Choroid plexus epithelial cell (primary cell): ENCODE measurements at places on chromosomes 2 and 18.
A peak's percentile ranks its signal among the peaks of the same experiment; 100 is the strongest.

DNA sequence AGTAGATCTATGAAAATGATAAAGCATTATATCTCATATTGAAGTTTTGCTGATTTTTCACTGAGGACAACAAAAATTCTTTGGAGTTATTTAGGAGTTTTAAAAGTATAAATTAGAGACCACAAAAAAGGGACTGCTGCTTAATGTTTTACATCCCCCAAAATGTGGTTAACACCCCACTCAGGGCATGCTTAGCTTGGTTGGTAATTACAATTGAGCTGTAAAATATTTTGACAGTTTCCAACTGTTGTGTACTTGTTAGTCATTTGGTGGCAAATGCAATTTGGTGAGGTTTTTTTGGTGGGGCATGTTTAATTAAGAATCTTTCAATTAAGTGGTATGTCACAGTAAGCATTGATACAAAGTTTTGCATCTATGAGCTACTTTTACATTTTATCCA, 137.3 kb upstream of the OTX1 start:
- no peak for DNase-seq

DNA sequence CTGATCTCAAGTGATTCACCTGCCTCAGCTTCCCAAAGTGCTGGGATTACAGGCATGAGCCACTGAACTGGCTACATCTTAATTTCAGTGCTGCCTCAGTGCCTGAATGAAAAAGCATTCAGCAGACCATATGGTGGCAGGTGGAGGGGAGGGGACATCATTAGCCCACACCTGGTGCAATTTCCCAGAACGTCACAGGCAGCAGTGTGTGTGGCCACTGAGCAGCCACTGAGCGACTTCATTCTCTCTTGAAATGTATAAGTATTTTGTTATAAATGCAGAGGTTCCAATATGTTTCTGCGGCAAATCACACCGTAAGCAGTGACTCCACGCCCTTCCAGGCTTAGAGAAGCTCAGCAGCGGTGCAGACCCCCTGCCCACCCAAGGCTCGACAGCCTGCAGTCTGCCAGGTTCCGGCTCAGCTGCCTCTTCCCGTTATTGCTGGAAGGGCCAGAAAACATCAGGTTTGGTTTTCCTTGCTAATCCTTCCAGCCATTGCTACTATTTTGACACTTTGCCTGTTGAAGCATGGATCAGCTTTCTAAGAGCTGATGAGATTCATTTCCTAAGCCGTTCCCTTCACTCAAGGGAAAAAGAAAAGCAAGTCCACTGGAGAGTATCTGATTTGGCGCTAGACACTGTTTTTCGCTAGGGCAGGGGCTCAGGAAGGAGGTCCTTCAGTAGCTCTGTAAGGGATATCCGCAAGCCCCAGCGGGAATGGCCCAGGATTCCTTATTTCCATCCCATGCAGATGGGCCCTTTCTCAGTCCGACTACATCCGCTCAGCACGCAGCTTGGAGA, 250.7 kb downstream of the VAPA start:
- DNase-seq: no peak

DNA sequence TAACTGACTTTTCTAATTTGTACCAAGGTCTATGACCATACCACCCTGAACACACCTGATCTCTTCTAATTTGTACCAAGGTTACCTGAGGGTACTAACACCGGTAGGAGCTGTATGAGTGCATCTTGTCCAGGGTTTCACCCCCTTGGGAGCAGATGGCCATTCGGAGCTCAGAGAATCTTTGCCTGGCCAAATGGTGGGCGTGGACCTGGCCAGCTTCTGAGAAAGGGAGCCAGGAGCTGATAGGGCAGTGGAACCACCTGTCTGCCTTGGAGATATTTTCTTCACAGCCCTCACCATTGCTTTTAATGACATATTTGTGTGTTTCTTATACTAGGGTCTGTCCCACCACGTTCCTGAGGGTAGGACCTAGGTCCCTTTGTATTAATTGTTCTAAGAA, 188.9 kb downstream of the LDLRAD4 start:
- DNase-seq: no peak

DNA sequence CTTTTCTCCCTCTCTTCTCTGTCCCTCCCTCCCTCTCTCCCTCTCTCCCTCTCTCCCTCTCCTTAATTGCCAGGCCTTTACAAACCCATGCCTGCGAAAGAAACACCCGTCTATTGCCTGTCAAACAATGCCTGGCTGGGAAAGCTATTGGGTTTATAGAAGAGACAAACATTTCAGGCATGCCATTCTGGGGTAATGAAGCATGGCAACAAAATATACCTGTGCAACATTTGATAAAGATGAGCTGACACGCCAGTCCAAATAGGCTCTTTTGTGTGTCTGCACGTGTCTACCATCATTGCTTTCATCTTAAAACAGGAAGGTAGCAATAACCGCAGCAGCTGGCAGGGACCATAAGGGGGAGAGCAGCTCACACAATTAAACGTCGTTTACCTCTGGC, 282.1 kb downstream of the ZNF516 start:
- no peak for DNase-seq

- no peak for DNase-seq
These were observed 168.6 kb downstream of the BCL2 start for GRCh38 chr18:63150942-63151421.

DNA sequence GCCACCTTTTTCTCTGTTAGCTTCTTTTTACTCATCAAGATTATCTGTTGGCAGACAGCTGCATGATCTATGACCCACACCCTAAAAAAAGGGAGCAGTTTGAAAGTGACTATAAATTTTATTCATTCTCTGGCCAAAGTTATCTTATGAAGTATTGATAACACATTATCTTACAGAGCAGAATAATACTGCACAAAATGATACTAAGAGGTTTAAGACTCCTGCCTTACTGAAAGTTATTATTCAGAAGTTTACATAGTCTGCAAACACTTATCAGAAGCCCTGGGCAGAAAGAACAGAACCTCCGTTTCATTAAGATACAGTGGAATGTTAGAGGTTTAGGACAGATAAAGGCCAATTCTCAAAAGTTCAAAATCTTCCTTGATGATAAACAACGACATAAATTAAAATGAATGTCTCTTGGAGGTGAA, 78.2 kb downstream of the ZEB2 start:
- no peak for DNase-seq

- DNase-seq: peak; percentile 87
These were observed 20.2 kb downstream of the GATA6 start for GRCh38 chr18:22189449-22190166.

- DNase-seq: no peak
These were observed 19.5 kb downstream of the SLC20A1 start for GRCh38 chr2:112665113-112665780.

DNA sequence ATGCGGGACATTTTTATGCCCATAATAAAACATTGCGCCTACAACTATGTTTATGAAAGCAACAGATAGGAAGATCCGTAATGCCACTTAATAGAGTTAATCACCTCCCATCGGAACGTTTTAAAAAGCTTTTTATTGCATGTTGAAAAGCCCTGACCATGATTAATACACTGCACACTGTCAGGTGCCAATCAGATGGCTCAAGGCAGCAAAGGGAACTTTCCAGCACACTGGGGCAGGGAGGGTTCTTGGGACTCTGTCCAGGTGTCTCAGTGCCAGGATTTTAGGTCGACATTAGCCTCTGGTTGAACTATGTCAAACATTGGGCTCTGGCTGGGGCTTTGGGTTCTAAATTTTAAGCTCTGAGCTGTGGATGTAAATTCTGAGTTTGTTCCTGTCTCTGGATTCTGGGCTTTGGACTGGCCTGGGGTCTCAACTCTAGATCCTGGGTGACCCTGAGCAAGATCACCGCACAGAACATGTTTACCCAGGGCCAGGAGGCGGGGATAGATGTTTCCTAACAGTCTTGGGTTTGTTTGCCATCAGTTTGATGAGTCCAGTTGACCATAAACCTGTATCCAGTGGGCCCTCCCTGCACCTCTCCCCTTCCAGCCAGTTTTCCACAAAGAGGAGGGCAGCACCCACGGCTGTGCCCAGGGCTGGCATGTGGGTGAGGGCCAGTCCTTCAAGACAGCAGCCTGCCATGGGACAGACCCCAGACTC, 262.7 kb downstream of the ATAD2B start:
- DNase-seq: no peak

GRCh38 chr2:51231071-51231470, 199.1 kb upstream of the NRXN1 start:
- DNase-seq: no peak

DNA sequence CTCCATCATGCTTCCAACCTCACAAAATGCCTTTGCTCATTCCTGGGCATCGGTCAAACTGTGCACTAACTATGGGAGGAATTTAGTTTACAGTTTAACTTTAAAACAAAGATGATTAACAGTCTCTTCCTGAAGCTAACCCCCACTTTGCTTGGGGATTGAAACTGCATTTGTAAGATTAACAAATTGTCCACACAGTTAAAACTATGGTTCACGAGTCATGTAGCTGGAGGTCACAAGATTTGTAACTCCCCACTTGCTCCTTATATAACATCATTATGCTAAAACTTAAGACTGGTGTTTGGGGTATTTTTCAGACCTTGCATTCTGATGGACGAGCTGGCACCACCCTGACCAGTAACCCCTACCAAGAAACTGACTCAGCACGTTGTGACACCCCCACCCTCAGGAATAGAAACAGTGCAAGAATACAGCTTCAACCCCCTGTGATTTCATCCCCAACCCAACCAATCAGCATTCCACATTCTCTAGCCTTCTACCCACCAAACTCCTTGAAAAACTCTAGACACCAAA, 252.3 kb downstream of the MBD5 start:
- DNase-seq: peak; percentile 47

- DNase-seq: no peak
These were observed 9.1 kb downstream of the CFAP65 start for GRCh38 chr2:219032051-219032745.

DNA sequence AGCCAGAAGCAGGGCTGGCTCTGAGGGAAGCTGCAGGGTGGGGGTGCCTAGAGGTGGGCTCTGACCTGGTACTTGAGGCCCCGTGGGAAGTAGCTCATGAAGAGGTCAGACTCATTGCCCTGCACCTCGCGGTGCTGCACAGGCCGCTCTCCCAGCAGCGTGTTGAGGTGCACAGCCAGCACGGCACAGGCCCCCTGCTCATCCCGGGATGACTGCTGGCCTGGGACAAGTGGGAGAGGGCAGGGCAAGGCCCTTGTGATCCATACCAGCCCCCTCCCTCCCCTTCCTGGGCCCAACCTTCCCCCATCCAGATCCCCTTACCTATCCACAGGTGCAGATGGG, 8.7 kb downstream of the CAPG start:
- DNase-seq: no peak

DNA sequence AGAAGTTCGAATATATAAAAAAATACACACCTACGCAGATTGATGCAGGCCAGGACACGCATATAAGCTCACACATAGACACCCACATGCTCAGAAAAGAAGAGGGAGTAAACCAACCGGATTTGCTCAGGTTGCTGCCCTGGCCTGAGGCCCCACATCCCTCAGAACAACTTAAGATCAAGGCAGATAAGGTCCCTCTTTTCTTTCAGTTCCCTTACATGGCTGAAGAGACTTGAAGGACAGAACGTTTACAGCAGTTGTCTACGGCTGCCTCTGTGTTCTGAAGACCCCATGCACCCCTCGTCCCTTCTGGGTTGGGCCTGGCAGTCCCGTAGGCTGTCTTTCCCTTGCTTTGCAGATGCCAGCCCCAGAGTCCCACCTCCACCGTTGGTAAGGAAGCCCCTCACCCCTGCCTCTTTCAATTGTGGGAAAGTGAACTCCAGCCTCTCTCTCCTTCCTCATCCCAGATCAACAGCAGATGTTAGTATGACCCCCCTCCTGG, 4.3 kb upstream of the NAGK start:
- no peak for DNase-seq

- DNase-seq: peak; percentile 82
These were observed 214.9 kb upstream of the TNP1 start for GRCh38 chr2:217074576-217075255.

DNA sequence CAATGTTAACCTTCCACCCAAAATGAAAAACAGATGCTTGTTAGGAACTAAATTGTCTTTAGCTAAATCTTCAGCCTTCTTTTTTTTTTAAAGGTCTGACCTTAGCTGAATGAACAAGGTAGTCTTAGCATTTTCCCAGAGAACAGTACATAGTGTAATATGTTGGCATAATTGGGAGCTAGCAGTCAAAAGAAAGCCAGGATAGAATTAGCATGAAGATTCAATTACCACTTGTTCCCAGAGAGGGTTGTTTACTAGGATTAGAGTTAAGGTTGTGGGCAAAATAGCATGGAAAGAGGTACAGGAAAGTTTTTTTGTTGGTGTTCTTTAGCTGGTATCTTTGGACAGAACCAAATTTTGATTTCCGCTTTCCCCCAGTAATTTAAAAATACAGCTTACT, 6.9 kb downstream of the CDH20 start:
- no peak for DNase-seq

- peak; percentile 86 for DNase-seq
These were observed 1.3 kb upstream of the TBC1D8 start for GRCh38 chr2:101152272-101153076.

- DNase-seq: no peak
These were observed 1059.7 kb downstream of the TSN start for GRCh38 chr2:122815120-122815519.

GRCh38 chr2:132664096-132664495, 5.9 kb downstream of the LYPD1 start:
- DNase-seq: no peak

DNA sequence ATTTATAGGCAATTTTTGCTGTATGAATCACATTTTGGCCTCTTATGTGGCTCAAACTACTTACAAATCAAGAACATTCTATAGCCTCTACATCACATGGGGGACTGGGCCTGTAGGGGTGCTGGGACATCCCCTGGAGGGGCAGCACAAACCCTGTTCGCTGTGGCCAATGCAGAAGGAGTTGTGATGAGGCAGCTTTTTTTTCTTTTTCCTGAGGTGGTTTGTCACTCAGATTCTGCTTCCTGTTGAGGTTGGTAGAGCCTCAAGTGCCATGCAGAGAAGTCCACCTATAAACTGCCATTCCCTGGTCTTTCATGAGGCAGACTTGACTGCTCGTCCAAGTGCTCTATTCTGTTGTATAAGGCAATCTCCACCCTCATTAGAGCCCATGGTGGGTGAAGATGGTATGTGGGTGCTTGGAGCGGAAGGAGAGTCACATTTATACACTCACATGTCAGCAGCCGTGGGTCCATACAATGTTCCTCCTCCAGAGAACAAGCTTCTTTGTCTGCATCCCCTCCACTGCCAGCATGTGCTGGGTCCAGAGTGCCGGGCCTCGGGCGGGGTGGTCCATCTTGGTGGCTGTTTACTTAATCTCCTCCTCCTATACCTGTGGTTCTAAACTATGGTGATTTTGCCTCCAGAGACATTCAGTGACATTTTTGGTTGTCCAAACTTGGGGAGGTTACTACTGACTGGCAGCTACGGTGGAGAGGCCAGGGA, 120.3 kb downstream of the ACOXL start:
- DNase-seq: no peak

GRCh38 chr18:70334728-70335329, 46.0 kb downstream of the SOCS6 start:
- DNase-seq: no peak

- DNase-seq: peak; percentile 56
These were observed 20.5 kb upstream of the ZNF236 start for GRCh38 chr18:76801567-76802505.
